ENCODE measurements at places on chromosomes 4 and X. TPM values are rescaled to one million over a fixed set of nuclear protein-coding genes. Genes with fewer than 3 reads are reported as not detected.

GRCh38 chr4:37909332-37910090 lies 18.6 kb downstream of the TBC1D1 start:
- DNase-seq, result no peak

DNA sequence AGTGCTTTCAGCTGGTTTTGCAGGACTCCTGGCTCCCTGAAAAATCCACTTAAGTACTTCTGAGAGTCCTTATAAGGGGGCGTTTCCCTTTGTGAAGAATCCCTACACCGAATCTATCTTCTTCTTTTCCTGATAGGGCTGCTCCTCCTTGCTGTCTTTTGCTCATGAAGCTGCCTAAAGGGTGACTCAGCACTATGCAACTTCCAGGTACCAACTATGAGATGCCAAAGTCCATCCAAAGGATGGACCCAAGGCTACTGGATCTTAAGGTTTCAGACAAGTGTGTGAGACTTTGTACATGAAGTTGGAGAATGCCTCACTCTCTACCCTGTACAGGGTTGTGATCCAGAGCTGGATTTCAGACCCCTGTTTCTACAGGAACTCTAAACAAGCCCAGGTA lies 485.0 kb upstream of the FAT1 start:
- no peak for DNase-seq

PABPC1L2A gene
- polyA plus RNA-seq, result 0.05 TPM

PRSS12 gene
- polyA plus RNA-seq, result 48.2 TPM

UCP1 gene
- 0.25 TPM for polyA plus RNA-seq

DDX53 gene
- not detected for polyA plus RNA-seq

Data from right lung (tissue), 10 donors.